ENCODE measurements at places on chromosomes 7 and 10.

- no peak for DNase-seq
Measured at GRCh38 chr10:75165684-75166622, 44.6 kb upstream of the VDAC2 start.

DNA sequence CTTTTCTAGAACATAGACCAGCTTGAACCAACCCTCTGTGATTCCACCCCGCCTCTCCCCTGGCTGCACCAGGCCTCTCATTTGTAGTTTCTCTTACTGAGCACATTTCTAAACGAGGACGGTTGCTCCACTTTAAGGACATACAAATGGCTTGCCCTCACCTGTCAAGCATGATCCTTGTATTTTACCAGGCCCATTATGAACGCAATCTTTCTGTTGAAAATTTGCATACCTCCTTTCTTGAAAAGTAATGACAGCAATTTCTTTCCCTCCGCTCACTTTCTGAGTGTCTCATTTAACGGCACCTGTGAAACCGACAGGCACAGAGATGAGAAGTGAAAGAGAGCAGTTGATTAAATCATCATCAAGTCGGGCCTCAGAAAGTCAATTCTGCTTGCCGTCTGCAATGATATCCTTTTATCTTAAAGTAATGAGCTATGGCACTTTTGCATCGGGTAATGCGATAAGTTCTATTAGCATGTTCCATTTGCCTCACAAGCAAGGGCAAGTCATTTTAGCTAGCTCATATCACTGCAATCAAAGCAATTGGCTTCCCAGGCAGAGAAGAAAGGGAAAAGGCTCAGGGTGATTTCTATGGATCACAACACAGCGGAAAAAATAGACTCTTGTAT is 705.6 kb upstream of the GALNT17 start:
- DNase-seq = no peak

DNA sequence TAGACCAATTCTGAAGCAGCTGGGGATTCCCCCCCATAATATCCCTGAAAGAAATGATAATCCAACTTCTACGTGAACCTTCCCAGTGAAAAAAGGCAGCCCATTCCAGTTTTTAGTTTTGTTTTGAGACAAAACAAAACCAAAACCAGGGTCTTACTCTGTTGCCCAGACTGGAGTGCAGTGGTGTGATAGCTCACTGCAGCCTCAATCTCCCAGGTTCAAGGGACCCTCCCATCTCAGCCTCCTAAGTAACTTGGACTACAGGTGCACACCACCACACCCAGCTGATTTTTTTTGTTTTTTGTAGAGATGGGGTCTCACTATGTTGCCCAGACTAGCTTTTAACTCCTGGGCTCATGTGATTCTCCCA is 12.5 kb upstream of the ARPC1A start:
- DNase-seq = no peak

DNA sequence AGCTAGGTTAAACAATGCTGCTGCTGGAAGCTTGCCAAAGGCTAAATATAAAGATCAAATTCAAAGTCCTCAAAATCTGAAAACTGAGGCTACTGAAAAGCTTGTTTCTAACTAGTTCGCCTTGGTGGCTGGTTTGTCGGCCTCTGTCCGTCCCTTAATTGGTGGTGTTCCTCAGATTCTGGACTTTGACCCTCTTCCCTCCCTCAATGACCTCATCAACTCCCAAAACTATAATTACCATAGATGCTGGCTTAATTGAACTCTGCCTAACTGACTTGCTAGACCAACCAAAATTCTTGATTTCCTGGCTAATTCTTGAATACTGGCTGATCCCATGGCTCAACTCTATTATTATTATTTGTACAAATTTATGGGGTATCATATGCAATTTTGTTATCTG is 15.6 kb downstream of the ARHGAP21 start:
- DNase-seq = no peak

- no peak for DNase-seq
Measured at GRCh38 chr7:1740214-1740613, 70.1 kb downstream of the ELFN1 start.

GRCh38 chr7:106740806-106741205 is 79.8 kb upstream of the CCDC71L start:
- no peak for DNase-seq

DNA sequence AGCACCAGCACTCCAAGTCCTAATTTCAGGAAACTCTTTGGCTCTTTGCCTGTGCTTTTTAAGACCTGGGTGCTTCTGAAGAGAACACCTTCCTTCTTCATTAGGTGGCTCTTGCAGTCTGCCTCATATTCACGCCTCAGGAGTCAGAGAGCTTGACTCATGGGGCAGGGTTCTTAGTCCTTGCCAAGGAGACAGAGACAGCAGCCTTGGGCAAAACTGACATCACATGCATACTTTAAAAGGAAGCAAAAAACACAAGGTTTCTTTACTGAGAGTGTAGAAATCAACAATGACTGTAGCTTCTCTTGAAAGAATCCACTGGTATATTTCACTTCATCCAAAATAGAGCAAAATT is 780.6 kb downstream of the INHBA start:
- no peak for DNase-seq

DNA sequence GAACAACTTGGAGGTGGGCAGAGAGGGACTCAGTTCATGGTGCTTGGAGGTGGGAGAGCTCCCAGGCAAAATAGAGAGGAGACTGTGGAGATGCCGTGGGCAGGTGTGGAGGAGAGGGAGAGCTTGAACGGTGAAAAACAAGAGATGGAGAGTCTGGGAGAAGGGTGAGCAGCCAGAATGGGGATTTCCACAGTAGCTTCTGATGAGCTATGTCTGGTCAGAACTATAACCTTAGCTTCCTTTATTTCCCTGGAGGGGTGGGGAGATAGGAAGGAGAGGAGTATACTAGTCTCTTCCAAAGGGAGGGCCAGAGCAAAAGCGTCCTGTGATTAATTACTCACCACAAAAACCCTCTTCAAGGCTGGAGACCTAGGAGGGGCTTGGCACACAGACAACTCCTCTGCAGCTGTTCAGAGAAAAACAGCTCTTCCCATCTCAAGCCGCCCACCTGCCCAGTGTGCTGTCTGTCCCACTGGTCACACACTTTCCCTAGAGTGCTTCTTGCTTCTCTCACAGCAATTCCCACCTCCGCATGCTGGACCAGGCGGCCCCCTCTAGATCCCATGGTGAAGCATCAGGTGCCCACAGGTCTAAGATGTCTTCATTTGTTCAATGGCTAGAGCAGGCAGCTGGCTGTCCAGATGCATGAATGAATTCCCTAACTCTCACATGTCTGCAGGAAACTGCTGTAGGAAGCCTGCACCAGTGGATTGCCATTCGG is 41.9 kb downstream of the TAS2R41 start:
- DNase-seq = no peak

DNA sequence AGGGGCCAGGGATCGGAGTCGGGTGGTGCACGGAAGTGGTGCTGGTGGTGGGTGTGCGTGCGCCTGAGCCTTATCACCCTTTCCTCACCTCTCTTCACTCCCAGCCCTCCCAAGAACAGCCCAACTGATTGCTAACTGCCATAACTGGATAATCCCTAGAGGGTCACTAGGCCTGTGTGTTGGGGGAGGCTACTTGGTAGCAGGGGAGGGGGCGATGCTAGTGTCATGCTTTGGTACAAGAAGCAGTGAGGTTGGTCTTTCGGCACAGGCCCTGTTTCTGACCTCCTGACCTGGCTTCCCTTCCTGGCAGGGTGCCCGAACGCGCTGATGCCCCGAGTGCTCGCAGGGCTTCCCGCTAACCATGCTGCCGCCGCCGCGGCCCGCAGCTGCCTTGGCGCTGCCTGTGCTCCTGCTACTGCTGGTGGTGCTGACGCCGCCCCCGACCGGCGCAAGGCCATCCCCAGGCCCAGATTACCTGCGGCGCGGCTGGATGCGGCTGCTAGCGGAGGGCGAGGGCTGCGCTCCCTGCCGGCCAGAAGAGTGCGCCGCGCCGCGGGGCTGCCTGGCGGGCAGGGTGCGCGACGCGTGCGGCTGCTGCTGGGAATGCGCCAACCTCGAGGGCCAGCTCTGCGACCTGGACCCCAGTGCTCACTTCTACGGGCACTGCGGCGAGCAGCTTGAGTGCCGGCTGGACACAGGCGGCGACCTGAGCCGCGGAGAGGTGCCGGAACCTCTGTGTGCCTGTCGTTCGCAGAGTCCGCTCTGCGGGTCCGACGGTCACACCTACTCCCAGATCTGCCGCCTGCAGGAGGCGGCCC is 652 bp downstream of the KAZALD1 start:
- DNase-seq = peak; percentile 59

DNA sequence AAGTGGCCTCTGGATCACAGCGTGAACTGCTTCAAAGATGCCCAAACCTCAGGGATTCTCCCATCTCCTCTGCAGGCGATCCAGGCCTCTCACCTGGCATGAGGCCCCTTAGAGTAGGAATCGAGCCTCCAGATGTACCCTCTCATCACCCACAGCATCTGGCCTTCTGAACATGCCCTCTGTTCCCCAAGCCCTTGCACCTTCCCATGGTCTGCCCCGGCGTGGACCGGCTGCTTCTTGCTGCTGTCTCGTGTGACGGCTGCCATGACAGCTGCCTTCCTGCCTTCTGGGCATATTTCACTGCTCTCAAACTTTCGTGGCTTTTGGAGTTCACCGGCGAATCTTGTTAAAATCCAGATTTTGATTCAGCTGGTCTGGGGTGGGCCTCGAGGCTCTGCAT is 157.2 kb upstream of the NPS start:
- no peak for DNase-seq

DNA sequence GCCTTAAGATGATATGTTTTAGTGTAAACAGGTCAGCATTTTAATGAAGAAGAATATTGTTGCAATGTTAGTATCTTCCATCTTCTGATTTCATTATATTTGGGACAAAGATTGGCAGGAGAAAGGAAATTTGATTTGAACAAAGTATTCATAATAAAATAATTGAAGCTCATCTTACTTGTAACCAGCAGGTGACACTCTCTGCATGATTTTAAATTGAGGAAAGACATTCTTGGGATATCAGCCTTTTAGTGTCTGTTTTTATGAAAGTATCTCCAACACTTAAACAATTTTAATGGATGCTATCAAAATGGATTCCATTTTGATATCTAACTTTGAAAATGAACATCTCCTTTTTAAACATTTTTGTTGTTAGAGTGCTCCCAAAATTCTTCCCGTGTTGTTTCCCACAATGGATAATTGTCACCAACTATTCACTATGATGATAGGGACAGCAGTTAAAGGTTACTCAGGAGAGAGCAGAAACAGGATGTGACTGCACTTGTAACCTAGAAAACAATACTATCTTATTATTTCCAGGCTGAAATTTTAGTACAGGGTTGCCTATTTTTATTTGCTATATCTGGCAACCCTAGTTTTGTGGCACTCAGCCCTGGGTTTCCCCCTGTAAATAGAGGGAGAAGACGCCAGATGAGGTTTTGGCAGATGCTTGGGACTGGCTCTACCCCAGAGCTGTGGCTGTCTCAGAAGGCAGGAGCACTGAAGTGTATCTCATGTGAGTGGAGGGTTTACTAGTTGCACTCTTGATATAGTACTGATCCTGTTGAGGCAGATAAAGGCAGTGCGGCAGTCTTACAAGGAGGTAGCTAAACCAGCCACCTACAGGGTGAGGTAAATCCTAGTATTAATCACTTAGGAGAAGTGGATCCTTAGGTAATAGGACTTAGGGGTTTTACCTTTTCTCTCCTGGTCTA is 31.0 kb upstream of the ABCB4 start:
- DNase-seq = no peak

DNA sequence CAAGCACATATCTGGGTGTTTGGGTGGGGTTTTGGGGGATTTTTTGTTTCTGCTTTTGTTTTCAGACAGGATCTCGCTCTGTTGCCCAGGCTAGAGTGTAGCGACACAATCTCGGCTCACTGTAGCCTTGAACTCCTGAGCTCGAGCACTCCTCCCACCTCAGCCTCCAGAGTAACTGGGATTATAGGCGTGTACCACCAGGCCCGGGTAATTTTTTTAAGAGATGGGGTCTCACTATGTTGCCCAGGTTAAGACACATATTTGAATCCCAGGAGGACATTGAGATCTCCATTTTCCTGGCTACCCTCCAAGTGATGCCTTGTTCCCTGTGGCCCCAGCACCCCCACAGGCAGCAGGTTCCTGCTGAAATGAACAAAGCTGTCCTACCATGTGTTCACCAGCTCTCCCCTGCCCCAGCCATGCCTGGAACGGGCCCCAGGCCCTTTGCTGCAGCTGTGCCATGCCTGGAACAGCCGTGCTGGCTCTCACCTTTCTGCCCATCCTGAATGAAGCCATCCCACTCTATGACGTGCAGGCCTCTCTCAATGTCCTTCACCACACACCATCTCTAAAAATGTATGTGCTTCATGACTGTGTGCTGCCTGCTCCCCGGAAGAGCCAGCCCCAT is 55.0 kb upstream of the DNAAF5 start:
- DNase-seq = no peak

DNA sequence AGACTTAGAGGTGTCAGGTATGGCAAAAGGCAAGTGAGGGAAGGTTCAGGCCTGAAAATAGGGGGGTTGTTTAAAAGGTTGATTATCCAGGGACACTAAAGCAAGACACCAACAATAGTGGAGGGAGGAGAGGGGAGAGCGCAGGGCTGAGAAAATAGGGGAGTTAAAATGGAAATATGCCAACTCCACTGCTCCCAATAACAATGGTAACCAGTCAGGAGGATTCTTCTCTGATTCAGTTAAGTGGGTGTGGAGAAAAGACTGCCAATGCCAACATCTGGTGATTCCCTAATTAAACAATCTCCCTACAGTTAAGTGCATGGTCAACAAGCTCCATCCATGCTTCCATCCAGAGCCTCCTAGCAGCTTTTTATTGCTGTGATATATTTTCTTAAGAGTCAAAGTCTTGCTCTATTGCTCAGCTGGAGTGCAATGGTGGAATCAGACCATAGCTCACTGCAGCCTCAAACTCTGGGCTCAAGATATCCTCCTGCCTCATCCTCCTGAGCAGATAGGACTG is 183.3 kb downstream of the JAZF1 start:
- no peak for DNase-seq

DNA sequence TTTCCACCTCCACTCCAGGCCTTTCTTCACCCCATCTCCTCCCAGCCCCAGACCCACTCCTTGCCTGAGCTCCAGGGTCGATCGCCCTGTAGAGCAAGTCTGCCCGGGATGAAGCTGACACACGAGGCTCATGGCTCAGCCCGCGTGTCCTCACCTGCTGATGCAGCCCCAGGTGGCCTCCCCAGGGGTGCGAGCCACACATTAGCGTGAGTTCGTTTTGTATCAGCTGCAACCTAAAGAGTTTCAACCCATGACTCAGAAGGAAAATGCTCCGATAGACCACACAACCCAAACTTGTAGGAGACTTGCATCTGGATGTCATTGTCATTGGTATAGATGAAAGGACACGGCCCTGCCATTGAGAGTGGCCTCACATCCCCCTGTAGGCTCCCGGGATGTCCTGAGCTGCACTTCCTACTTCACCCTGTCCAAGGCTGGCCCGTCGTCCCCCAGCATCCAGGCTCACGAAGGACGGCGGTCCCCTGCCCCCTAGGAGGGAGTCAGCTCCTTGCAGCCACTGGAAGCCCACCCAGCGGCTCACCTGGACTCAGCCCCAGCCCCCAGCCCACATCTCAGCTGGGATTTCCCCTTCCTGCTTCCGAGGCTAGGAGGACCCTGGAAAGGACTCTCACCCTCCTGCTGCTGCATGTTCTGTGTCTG is 97.7 kb downstream of the HTR5A start:
- no peak for DNase-seq

- no peak for DNase-seq
Measured at GRCh38 chr10:60137292-60137992, 231.1 kb upstream of the CCDC6 start.

All from stimulated activated CD4-positive, alpha-beta T cell treated with anti-CD3 and anti-CD28 coated beads, Interleukin-2, amount 100 ng/mL, for 24 hours (primary cell).